ENCODE measurements at places on chromosomes 5 and 9. TPM values are rescaled to one million over a fixed set of nuclear protein-coding genes. Genes with fewer than 3 reads are reported as not detected.

DNA sequence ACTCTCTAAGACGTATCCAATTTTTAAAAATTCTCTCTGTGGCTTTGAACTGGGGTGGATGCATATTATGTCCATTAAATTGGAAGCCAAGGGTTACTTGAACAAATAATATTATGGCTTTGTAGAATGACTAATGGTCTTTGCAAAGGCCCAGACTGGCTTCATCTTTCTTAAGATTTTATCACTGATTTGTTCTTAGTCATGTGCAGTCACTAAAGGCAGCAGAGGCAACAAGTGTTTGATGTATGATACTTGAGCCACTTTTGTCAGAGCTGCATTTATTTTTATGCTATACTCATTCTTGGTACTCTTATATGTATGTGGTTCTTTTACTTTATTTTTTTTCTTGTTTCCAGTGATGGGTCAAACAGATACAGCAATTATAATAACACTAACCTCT, 152.2 kb downstream of the NR2F1-AS1 start:
- H3K27me3 ChIP-seq, result peaks cover 3% of the 10 kb centered on the region
- H3K4me3 ChIP-seq, result no peak overlapping the region
- no peaks in the 10 kb centered on the region for H3K4me1 ChIP-seq
- H3K27ac ChIP-seq, result no peak overlapping the region
- H3K36me3 ChIP-seq, result no peaks in the 10 kb centered on the region
- no peak for DNase-seq

DNA sequence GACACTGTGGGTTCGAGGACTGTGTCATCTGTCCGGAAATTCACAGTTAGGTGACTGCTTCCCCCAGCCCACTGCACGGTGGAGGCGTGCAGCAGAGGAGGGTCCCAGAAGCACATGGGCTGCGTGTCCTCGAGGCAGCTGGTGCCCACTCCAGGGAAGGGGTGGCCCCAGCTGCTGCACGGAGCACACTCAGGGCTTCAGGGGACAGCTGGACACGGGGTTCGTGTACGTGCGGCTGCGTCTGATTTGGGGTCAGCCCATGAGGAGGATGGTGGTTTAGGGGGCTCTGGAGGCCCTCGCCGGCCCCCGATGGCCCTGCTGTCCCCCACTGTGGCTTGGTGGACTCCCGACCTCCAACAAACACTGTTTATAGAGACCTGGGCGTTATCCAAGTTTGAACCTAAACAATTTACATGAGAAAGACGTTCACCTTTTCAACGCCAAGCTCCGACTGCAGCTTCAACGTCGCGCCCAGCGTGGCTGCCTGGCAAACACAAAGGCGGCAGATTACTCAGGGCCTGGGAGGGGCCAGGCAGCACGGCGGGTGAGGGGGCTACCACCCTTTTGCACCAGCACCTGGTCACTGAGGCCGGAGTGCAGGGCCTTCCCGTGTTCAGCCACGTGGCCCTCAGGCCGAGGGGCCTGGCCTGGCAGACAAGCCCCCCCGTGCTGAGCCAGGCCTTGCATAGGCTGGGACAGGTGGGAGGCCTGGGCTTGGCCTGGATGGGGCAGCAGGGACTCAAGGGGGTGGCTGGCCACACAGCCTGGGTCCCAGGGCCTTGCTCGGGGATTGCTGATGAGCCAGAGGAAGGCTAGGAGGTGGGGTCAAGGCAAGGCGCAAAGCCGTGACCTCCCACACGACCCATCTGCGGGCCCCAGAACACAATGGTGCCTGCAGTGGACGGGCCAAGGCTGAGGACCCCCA, 55.2 kb downstream of the EXD3 start:
- no peak overlapping the region for H3K4me3 ChIP-seq
- DNase-seq, result no peak
- no peak overlapping the region for H3K27ac ChIP-seq
- H3K36me3 ChIP-seq, result no peaks in the 10 kb centered on the region
- H3K27me3 ChIP-seq, result no peaks in the 10 kb centered on the region

DNA sequence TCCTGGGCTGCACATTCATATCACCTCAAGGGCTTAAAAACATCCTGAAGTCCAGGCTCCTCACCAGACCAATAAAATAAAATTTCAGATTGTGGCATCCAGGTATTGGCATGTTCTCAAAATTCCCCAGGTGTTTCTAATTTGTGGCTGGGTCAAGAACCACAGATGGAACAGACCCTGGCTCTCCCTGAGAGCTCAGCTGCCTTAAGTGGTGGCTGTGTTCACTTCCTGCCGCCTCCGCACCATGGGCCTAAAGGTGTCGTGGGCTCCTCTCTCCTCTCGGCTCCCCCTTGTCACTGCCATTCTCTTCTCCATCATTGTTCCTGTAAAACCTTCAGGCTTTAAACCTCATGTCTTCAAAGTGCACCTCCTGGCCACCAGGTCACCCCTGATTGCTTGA, 17.8 kb upstream of the CCNJL start:
- peaks cover 2% of the 10 kb centered on the region for H3K4me1 ChIP-seq
- DNase-seq, result no peak
- H3K4me3 ChIP-seq, result no peak overlapping the region
- H3K27ac ChIP-seq, result no peak overlapping the region
- H3K36me3 ChIP-seq, result no peaks in the 10 kb centered on the region

PTGS1 gene
- total RNA-seq, result not detected

STKLD1 gene
- 2.0 TPM for total RNA-seq

- no peaks in the 10 kb centered on the region for H3K27me3 ChIP-seq
- no peaks in the 10 kb centered on the region for H3K36me3 ChIP-seq
- no peak for DNase-seq
- H3K27ac ChIP-seq, result no peak overlapping the region
- H3K4me3 ChIP-seq, result no peak overlapping the region
Observed at GRCh38 chr9:135185060-135185459, 97.6 kb downstream of the OLFM1 start.

DNA sequence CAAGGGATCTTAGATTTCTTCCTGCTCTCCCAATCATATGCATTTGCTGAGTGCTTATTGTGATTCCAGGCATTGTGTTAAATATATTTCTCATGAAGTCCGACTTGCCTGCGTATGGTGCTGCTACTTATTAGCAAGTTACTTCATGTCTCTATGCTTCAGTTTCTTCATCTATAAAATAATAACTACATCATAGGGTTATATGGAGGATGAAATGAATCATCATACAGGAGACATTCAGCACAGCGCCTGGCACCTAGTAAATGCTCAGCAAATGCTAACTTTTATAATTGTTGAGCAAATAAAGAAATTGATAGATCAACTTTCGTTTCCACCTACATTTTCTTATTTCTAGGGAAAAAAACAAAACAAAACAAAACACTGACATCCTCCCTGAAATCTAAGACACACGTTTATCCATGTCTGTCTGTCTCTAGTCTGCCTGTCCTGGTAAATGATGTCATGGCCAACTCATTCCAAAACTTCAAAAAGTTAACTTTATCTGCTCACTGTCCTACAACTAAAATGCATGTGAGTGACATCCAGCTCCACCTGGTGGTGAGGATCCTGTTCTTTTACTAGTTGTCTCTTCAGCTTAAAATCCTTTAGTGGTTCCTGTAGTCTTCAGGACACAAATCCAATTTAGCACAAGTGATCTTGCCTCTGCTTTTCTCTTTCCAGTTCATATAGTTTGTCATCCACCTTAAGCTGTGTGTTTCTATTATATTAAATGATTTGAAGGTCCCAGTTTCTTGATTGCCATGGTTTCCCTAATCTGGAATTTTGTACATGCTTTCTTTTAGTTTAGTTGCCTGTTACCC, 27.7 kb downstream of the PPP3R2 start:
- peaks cover 53% of the 10 kb centered on the region for H3K36me3 ChIP-seq
- peak; percentile 54 for DNase-seq
- H3K27ac ChIP-seq, result no peak overlapping the region
- H3K4me3 ChIP-seq, result no peak overlapping the region
- no peaks in the 10 kb centered on the region for H3K27me3 ChIP-seq
- H3K4me1 ChIP-seq, result peaks cover 38% of the 10 kb centered on the region

GRCh38 chr5:187617-188451, 3.5 kb upstream of the LRRC14B start:
- no peak overlapping the region for H3K4me3 ChIP-seq
- peaks cover 3% of the 10 kb centered on the region for H3K27me3 ChIP-seq
- DNase-seq, result no peak
- H3K4me1 ChIP-seq, result peaks cover 14% of the 10 kb centered on the region
- no peak overlapping the region for H3K27ac ChIP-seq

GRCh38 chr5:132431632-132432031, 58.9 kb downstream of the IRF1 start:
- no peaks in the 10 kb centered on the region for H3K27me3 ChIP-seq
- peaks cover 76% of the 10 kb centered on the region for H3K36me3 ChIP-seq
- no peak for DNase-seq
- H3K4me1 ChIP-seq, result peaks cover 92% of the 10 kb centered on the region
- peak overlapping the region; percentile 34 for H3K27ac ChIP-seq

DNA sequence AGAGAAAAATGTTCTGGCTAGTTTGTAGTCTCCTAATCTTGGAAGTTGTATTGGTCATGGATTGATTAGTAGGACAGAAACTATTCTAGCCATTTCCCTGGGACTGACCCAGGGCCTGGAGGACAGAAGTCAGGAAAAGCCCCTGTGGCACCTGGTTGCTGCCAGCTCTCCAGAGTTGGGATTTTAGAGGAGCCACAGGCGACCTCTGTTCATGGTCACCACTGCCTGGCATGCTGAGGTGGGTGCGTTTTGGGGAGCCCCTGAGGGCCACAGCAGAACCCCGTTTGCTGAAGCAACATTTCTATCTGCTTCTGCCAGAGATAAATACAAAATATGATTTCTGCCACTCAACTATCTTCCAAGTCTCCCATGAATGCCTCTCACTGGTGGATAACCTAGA, 7.6 kb upstream of the MAPK9 start:
- peaks cover 2% of the 10 kb centered on the region for H3K27me3 ChIP-seq
- H3K4me3 ChIP-seq, result no peak overlapping the region
- DNase-seq, result no peak
- no peaks in the 10 kb centered on the region for H3K36me3 ChIP-seq

DNA sequence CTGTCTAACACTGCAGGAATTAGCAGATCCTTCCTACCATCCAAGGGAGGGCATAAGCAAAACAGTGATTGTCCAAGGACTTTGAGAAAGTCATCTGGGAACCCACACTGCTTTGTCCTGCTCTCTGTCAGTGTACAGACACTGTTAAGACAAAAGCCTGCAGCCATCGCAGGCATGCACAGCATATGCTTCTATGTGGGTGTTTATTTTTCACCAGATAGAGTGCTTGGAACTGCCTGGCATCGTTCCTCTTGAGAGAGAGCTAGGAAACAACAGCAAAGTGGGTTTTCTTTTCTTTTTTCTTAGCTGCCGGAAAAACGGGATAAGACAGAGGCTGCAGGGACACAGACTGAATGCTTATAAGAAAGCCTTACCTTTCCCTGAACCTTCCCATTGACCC, 212.3 kb downstream of the ICE1 start:
- no peaks in the 10 kb centered on the region for H3K36me3 ChIP-seq
- H3K27ac ChIP-seq, result no peak overlapping the region
- no peak for DNase-seq
- H3K4me1 ChIP-seq, result no peaks in the 10 kb centered on the region

PCDHA9 gene
- total RNA-seq, result not detected

DNA sequence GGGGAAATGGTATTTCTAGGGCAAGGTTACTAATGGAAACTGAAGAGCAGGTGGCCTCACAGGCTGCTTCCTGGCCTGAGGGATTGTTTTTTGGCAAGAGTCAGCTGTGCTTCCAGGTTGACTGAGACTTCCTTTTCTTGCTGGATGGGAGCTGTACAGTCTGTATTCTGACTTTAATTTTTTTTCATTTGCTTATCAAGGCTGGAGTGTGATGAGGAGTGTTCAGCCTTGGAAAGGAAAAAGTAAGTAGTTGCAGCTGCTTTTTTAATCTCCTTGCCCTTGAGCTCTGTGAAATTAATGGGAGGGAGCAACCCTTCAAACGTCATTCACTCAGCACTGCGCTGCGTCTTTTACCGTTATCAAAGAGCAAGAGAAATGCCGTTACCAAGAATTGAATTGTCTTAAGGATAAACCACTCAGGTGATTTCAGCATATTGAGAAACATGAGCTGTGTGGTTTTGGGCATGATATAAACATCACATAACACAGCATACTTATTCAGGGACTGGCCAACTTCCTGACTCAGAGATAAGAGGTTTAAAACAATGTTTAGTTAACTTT, 47.6 kb downstream of the AQP7 start:
- H3K27me3 ChIP-seq, result no peaks in the 10 kb centered on the region
- no peak for DNase-seq
- H3K4me3 ChIP-seq, result no peak overlapping the region
- H3K4me1 ChIP-seq, result peaks cover 6% of the 10 kb centered on the region
- H3K36me3 ChIP-seq, result peaks cover 20% of the 10 kb centered on the region

DNA sequence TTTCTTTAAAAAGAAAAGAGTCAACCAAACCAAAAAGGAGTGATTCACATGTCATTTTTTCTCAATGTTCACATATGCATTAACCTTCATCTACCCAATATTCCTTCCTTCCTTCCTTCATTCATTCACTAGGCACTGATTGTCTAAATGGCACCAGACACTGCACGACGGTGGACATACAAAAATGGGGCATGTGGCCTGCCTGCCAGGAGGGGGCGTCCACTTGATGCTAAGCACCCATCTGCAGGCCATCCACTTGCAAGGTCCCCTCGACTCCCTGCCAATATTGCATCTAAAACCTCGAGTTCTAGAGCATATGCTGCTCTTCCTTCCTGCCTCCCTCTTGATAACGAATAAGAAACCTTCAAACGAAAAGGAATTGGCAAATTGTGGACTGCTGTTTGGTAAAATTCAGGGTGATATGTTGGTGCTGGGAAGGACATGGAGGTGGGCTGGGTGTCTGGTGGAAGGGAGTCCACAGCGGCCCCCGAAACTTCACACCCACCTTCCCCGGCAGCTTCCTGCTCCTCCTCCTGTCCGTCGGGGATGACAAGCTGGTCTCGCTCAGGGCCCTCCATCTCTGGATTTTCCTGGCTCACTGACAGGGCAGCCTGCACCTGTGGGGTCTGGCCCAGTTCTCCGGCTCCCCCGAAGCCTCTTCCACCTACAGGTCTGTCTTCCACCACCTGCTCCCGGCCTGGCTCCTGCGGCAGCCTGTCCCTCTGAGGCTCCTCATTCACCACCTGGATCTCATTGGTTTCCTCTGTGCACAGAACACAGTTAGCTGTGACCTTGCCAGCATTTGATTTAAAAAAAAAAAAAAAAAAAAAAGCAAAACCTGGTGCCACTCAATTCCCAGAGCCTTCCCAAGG, 64.3 kb downstream of the GOLM1 start:
- no peak for DNase-seq
- H3K4me1 ChIP-seq, result no peaks in the 10 kb centered on the region
- no peaks in the 10 kb centered on the region for H3K27me3 ChIP-seq

- no peak for DNase-seq
- no peak overlapping the region for H3K27ac ChIP-seq
- H3K27me3 ChIP-seq, result peaks cover 3% of the 10 kb centered on the region
- no peaks in the 10 kb centered on the region for H3K36me3 ChIP-seq
Observed at GRCh38 chr5:57778501-57779091, 296.0 kb upstream of the ACTBL2 start.

DNA sequence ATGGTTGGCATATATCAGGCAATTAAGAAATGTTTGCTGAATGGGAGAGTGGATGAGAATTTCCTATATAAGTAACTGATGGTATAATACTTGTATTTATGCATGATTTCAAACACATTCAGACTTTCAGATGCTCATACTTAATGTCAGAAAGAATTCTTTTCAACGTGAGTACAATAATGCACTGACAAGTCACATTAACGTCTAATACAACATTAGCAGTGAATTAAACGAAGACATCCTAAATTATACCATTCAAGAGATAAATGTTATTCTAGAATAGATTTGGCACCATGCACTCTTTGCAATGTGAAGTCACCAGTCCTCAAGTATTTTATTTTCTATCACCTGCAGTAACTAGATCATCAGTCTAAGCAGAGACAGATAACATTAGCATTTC, 712.9 kb downstream of the TLE1 start:
- H3K4me3 ChIP-seq, result no peak overlapping the region
- no peak overlapping the region for H3K27ac ChIP-seq
- no peak for DNase-seq
- H3K4me1 ChIP-seq, result no peaks in the 10 kb centered on the region

TOR2A gene
- total RNA-seq, result 24.0 TPM

TAF1L gene
- not detected for total RNA-seq

WNK2 gene
- total RNA-seq, result not detected
